Left ventricle myocardium superior (tissue), 1 donor: ENCODE measurements at places on chromosomes 12 and 14. TPM values are rescaled to one million over a fixed set of nuclear protein-coding genes. Genes with fewer than 3 reads are reported as not detected.

Gene PHC1
- 24.7 TPM for total RNA-seq

Gene GLIPR1L1
- total RNA-seq: not detected

Gene AREL1
- total RNA-seq: 28.1 TPM

Gene SLCO1B1
- total RNA-seq: not detected

Gene RNASE13
- not detected for total RNA-seq

Gene SLC17A8
- not detected for total RNA-seq

Gene PTPRB
- 34.4 TPM for total RNA-seq

Gene KLRC1
- 0.32 TPM for total RNA-seq

Gene PRIMA1
- 7.9 TPM for total RNA-seq

Gene RHOJ
- total RNA-seq: 13.3 TPM

Gene A2M
- 569 TPM for total RNA-seq

Gene POTEG
- total RNA-seq: not detected

Gene BCAT1
- total RNA-seq: 4.1 TPM

Gene PZP
- total RNA-seq: 0.35 TPM

Gene UNC79
- total RNA-seq: 0.25 TPM

Gene CLEC6A
- not detected for total RNA-seq

Gene NOS1
- 0.15 TPM for total RNA-seq

Gene AICDA
- total RNA-seq: not detected

Gene PRH2
- total RNA-seq: not detected

Gene RNASE7
- total RNA-seq: not detected

Gene SCNN1A
- total RNA-seq: 1.7 TPM

Gene IL23A
- not detected for total RNA-seq

Gene KITLG
- total RNA-seq: 9.0 TPM

Gene GPRC5D
- total RNA-seq: not detected

Gene TAS2R8
- total RNA-seq: not detected

Gene PTPN21
- total RNA-seq: 37.8 TPM

Gene EXOC3L4
- total RNA-seq: 0.42 TPM

Gene TMPRSS12
- total RNA-seq: not detected
